ENCODE measurements at places on chromosomes 11 and 22. TPM values are rescaled to one million over a fixed set of nuclear protein-coding genes. Genes with fewer than 3 reads are reported as not detected.

- DNase-seq: no peak
Measured at GRCh38 chr11:118232659-118233058, 7.8 kb upstream of the JAML start.

DNA sequence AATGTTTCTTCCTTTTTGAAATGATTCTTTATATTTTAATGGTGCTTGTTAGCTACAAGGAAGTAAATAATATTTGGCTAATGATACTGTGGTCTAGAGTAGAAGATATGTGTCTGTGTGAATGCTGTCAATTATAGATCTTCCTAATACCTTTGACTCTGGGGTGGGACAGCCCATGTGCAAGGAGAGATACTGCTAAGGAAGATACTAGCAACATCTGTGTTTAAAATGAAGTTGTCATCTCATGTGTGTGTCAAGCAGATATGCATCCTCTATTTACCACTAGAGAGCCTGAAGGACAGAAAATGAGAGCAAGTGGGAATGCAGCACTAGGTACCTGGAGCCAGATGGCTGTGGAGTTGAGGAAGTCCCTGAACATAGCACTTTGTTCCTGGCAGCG lies 34.1 kb downstream of the PPME1 start:
- no peak for DNase-seq

DNA sequence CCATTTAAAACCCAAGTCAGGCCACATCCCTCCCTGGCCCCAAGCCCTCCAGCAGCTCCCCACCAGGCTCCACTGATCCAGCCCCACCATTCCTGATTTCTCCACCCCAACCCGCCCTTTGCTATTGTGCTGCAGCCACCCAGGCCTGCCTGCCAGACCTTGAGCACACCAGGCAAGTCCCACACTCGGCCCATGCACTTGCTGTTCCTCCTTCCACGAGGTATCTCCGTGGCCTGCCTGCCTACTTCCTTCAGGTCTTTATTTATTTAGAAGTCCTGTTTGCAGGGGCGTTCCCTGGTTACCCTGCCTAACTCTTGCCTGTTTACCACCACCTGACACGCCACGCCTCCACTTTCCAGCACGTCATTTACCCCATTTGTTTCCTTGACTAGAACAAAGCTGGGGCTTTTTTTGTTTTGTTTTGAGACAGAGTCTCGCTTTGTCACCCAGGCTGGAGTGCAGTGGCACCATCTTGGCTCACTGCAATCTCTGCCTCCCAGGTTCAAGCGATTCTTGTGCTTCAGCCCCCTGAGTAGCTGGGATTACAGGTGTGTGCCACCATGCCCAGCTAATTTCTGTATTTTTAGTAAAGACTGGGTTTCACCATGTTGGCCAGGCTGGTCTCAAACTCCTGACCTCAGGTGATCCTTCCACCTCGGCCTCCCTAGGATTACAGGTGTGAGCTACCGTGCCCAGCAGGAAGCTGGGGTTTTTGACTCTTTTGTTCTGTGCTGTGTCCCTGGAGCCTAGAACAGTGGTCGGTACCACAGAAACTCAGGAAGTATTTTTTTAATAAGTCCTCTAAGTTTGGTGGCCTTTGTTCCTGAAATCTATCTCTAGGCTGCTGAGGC lies 6.7 kb downstream of the CENPM start:
- DNase-seq: no peak

DNA sequence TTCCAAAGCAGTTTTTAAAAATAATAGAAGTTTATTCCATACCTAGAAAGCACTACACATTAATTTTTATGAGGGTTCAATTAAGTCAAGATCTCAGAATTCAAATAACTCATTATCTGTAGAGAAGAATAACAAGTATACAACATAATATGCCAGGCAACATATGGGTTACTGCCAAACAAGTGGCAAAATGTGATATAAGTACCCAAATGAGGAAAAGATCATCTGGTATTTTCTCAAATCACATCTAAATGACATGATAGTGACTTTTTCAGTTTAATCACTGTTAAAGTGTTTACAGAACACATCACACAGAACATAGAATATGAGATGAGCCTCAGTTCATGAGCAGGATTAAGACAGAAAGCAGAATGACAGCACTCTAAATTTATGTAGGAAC lies 123.3 kb downstream of the FCHSD2 start:
- no peak for DNase-seq

- no peak for DNase-seq
Measured at GRCh38 chr22:28600546-28601143, 79.0 kb downstream of the TTC28 start.

DNA sequence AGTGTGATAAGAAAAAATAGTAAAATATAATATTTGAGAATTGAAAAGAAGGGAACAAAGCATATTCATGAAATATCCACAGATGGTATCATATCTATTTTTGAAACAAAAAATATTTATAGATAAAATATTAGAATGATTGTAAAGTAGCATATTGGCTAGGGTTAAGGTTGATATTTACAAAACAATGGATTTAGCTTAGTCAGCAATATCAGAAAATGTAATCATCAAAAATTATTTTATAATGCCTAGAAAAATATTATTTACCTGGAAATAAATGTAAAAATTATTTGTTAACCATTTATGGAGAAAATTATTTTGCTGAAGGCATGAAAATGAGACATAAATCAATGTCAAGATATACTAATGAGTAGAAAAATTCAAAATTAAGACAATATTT lies 12.8 kb downstream of the FAM111B start:
- DNase-seq: no peak

GRCh38 chr11:66326261-66327111 lies 9.6 kb upstream of the CD248 start:
- DNase-seq: peak; percentile 95

- no peak for DNase-seq
Measured at GRCh38 chr11:114928260-114928870, 250.0 kb downstream of the NXPE2 start.

DNA sequence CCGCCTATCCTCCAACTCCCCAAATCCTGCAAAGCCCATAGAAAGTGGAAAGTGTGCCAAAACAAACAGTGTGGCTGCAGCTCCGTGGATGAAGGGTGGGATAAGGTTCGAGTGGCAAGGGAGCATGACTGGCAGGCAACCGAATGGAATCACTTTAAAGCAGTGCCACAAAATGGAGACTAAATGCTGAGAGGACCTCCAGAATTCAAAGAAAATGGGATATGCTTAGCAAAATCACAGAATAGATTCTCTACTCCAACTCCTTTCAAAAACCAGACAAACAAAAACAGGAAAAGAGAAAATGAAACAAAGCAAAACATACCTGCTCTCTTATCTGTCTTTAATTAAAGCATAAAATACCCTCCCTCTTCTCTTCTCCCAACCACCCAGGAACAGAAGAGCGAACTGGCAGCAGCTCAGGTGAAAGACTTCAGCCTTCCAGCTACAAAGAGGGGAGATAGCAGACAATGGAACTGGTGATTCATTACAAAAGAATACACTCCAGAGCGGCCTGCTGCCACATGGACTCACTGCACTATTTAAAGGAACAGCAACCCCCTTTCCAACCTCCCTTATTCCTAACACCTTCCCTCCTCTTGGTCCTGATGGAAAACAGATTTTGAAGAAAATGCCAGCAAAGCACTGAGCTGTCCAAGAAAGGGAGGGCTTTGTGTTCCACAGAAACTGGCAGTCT lies 118.5 kb downstream of the APOL5 start:
- peak; percentile 81 for DNase-seq

GRCh38 chr11:27193434-27194225 lies 153.0 kb downstream of the BBOX1 start:
- DNase-seq: no peak

DNA sequence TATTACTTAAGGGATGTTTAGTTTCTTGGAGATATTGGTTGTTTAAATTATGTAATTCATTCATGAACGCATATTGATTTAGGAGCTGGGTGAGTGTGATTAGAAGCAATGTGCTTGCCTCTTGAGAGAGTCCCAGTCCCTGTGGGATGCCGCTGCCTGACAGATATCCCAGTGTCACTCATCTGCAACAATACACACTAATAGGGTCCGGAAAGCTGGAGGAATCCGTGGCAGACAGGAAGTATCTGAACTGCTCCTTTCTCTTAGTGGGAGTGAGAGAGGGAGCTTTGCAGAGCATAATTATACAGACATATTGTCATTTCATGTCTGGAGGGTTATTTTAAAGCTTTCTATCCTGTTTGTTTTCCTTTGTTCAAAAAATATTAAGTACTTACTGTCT lies 17.4 kb downstream of the AMOTL1 start:
- DNase-seq: no peak

GRCh38 chr11:90867416-90867815 lies 644.6 kb upstream of the CHORDC1 start:
- DNase-seq: no peak

DNA sequence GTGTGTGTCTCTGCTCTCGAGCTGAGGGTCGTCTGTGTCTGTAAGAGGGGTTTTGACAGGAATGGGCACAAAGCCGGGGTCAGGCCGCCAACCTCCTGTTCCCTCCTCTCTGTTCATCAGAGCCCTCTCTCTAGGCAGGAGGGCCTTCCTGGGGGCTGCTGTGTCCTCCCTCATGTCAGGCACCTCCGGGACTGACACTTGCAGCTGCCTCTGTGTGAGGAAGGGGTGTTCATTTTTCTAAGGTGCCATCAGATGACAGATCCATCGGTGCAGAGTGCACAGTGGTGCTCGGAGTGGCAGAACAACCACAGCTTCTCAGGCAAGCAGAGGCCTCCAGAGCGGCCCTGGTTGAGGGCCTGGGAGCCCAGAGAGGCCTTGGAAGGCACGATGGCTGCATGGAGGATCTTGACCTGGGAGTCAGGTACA lies 265.4 kb upstream of the B3GAT1 start:
- no peak for DNase-seq

DNA sequence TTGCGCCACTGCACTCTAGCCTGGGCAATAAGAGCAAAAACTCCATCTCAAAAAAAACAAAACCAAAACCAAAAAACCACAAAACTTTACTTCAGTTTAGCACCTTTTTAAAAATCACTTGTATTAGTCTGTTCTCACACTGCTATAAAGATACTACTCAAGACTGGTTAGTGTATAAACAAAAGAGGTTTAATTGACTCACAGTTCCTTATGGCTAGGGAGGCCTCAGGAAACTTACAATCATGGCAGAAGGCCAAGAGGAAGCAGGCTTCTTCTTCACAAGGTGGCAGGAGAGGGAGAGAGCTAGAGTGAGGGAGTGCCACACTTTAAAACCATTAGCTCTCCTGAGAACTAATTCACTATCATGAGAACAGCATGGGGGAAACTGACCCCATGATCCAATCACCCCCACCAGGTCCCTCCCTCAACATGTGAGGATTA lies 261.3 kb downstream of the TMEM135 start:
- DNase-seq: no peak

DNA sequence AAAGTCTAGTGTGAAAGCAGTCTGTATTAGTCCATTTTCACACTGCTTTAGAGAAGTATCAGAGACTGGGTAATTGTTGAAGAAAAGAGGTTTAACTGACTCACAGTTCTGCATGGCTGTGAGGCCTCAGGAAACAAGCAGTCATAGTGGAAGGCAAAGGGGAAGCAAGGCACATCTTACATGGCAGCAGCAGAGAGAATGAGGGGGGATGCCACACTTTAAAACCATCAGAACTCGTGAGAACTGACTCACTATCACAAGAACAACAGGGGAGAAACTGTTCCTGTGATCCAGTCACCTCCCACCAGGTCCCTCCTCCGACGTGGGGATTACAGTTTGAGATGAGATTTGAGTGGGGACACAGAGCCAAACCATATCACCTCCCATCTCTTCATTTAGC lies 13.8 kb upstream of the TUBA8 start:
- DNase-seq: no peak

DNA sequence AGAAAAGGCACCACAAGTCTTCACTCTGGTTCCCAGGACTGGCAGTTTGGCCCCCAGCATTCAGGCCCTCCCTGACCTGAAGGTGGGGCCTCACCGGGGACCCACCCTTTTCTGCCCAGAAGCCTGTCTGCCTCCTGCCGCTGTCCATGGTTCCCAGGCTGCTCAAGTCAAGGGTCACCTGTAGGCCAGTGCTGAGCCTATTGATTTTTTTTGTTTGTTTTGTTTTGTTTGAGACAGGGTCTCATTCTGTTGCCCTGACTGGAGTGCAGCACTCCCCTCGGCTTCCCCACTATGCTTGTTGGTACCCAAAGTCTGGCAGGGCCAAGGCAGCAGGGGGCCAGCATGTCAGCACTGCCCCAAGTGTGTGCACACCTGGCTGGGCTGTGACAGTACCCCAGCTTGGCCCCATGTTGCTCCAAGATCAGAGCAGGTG lies 11.0 kb upstream of the MED17 start:
- no peak for DNase-seq

GRCh38 chr11:18223591-18224387 lies 12.8 kb downstream of the SAA4 start:
- no peak for DNase-seq

- DNase-seq: no peak
Measured at GRCh38 chr11:61730240-61730994, 22.0 kb upstream of the MYRF start.

GRCh38 chr11:66718320-66718971 lies 10.6 kb downstream of the SPTBN2 start:
- no peak for DNase-seq

- DNase-seq: no peak
Measured at GRCh38 chr11:68810164-68810563, 31.6 kb downstream of the CPT1A start.

DNA sequence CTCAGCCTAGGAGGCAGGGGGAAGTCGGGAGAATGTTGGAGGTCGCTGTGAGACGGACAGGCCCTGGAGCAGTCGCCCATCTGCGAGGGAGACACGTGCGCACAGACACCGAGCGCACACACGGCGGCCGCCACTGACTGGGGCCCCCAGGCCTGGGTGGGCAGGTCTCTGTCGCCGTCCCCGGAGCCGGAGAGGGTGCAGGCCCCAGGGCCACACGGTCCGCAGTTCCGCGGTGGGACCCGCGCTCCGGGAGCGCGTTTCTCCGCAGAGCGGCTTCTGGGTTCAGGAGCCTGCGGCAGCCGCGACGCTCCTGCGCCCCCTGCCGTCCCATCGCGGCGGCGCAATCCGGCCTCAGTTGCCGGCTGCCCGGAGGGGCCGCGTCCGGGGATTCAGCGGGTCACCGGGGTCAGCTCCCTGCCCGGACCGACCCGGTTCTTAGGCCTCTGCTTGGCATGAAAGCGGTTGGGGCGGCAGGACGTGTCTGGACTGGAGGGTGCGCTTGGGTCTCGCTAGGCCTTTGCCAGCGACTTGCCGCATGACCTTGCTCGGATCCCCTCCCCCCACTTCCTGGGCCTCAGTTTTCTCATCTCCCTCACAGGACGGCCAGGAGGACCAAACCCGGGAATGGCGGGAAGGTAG lies 31.2 kb downstream of the PDE2A start:
- peak; percentile 41 for DNase-seq

CPT1A gene
- total RNA-seq: 43.6 TPM

BSX gene
- total RNA-seq: not detected

CATSPER1 gene
- total RNA-seq: not detected

GALNT18 gene
- 25.3 TPM for total RNA-seq

PRDM11 gene
- 4.3 TPM for total RNA-seq

CUL5 gene
- total RNA-seq: 28.9 TPM

TSSK2 gene
- total RNA-seq: not detected

ASPHD2 gene
- total RNA-seq: 3.4 TPM

RFPL1 gene
- total RNA-seq: not detected

OR51E2 gene
- total RNA-seq: 3.5 TPM

KIRREL3 gene
- 11.7 TPM for total RNA-seq
